SK-MEL-5 (cell line): ENCODE measurements at places on chromosomes 12 and 14. TPM values are rescaled to one million over a fixed set of nuclear protein-coding genes. Genes with fewer than 3 reads are reported as not detected.

Gene RD3L
- total RNA-seq: not detected in 2 replicates

Gene TEX52
- not detected in 2 replicates for total RNA-seq

Gene TC2N
- 5.4 and 5.9 TPM in 2 replicates for total RNA-seq

Gene PMCH
- not detected in 2 replicates for total RNA-seq

Gene MIPOL1
- total RNA-seq: 3.7 and 6.5 TPM in 2 replicates

Gene VRK1
- 37.1 and 45.6 TPM in 2 replicates for total RNA-seq

Gene PLEK2
- total RNA-seq: 0.55 and 0.69 TPM in 2 replicates

Gene RND1
- total RNA-seq: 0.11 and 0.13 TPM in 2 replicates

Gene TROAP
- 17.9 and 28.6 TPM in 2 replicates for total RNA-seq

Gene SMOC1
- total RNA-seq: 0.08 TPM in 1 of 2 replicates, not detected in the other

Gene LRP1-AS
- not detected in 2 replicates for total RNA-seq

Gene ABHD4
- 7.7 and 9.1 TPM in 2 replicates for total RNA-seq

Gene SLC2A14
- total RNA-seq: not detected in 2 replicates

Gene CAPZA3
- total RNA-seq: not detected in 2 replicates

Gene GPD1
- total RNA-seq: 0.27 and 1.4 TPM in 2 replicates

Gene LRRK2
- 23.6 and 24.7 TPM in 2 replicates for total RNA-seq

Gene PPFIA2
- total RNA-seq: not detected in 2 replicates

Gene CLEC4C
- total RNA-seq: not detected in 2 replicates

Gene STAC3
- total RNA-seq: not detected in 2 replicates

- DNase-seq: no peak
Observed at GRCh38 chr14:106287506-106287905, 761.1 kb downstream of the TMEM121 start.

DNA sequence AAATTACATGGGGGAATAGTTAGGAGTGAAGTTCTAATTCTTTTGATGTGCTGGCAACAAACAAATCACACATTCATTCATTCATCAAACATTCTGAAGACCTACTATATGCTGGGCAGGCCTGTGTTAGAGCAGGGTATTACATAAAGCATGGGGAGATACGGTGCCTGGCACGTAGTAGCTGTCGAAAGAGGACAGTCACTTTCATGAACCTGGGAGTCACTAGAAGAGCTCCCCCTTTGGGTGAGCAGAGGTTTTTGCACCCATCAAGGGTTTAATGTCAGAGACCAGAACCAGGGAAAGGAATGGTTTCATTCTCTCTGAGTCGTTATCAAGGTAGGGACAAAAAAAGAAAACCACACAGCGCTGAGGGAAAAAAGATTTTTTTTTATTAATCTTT lies 10.0 kb downstream of the LHX5 start:
- peak; percentile 71 for DNase-seq

GRCh38 chr14:103103461-103104388 lies 9.2 kb downstream of the EXOC3L4 start:
- DNase-seq: peak; percentile 36

DNA sequence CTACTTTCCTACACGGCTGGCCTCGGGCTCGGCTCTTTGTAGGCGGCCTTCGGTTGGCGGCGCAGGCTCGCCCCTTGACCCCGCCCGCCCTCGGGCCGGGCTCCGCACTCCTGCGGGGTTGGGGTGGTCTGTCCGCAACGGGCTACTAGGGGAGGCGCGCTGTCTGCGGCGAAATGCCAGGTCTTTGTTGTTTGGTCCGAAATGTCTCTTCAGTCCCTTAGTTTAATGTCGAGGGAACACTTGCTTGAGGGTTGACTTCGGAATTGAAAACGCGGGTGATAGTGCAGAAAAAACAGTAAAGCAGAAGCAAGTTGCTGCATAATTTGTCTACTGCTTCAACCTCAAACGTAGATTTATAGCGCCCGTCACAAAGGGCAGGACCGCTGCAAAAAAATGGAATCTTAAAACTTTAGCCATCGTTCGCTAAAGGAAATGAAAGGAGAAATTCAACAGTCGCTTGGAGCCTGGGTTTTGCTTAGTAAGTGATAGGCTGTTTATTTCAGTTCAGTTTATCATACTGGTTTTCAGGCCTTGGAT lies 390 bp downstream of the JKAMP start:
- peak; percentile 34 for DNase-seq

- DNase-seq: peak; percentile 52
Observed at GRCh38 chr12:2439332-2440100, 355.3 kb upstream of the FKBP4 start.

DNA sequence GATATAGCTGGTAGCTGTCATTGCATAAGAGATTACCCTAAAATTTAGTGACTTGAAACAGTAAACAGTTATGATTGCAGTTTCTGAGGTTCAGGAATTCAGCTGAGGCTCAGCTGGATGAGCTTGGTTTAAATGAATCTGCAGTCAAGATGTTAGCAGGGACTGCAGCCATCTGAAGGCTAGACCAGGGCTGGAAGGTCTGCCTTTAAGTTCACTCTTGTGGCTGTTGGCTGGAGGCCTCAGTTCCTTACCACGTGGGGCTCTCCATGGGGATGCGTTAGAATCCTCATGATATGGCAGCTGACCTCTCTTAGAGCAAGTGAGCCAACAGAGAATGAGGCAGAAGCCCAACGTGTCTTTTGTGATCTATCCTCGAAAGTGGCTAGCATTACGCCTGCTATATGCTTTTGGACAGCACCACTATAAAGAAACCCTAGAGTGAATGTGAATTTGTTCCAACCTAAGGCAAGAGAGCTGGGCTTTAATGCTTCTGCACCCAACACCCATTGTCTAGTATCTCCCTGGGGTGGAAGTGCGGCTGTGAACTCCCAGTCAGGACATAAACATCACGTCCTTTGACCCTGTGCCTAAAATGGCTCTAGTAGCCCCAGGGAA lies 26.0 kb downstream of the HSPB8 start:
- peak; percentile 61 for DNase-seq

DNA sequence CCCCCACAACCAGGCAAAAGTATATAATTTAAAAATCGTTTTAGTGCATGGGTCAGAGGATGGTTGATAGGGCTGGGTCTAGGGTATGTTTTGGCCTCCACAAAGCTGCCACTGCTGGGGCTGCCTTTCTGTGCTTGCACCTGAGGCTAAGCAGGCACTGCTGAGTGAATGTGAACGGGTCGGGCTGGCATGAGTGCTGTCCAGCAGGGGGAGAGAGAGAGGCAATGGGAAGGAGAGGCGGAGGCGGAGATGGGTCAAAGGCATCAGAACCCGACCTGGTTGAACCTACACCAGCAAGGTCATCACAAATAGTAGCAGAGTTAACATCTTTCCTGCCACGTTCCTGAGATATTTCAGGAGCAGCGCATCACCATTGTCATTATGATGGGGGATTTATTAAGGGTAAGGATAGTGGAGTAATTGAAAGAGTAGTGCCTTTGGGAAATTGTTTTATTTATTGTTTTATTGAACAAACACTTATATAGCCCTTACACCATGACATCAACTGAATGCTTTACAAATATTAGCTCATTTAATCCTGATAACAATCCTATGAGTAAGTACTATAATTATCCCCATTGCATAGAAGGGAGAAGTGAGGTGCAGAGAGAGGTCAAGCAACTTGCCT lies 5.8 kb upstream of the NRXN3 start:
- DNase-seq: peak; percentile 60

- peak; percentile 13 for DNase-seq
Observed at GRCh38 chr12:56190695-56191155, 1.4 kb upstream of the SMARCC2 start.

DNA sequence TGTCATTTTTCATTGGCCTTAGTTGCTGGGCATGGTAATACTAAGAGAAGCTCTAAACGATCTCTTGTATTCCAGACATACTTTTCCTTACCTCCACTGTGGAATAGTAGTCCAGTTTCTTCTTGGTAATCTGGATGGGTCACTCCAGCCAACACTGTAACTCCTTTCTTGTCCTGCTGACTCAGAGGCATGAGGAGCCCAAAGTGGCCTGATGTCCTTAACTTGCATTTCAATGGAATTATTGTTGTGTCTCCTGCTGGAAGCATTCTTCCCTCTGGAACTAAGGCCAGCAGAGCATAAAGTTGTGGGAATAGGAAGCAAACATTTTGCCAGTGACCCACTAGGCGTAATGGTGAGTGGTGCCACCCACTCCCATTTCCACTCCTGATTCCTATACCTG lies 33.1 kb downstream of the DAAM1 start:
- DNase-seq: peak; percentile 96

- peak; percentile 54 for DNase-seq
Observed at GRCh38 chr14:80587096-80587724, 354.3 kb downstream of the CEP128 start.

GRCh38 chr12:29158115-29158763 lies 9.2 kb downstream of the FAR2 start:
- DNase-seq: peak; percentile 54

- DNase-seq: no peak
Observed at GRCh38 chr12:115710104-115710564, 567.4 kb downstream of the MED13L start.

GRCh38 chr12:65634626-65635331 lies 189.5 kb upstream of the HMGA2 start:
- no peak for DNase-seq

DNA sequence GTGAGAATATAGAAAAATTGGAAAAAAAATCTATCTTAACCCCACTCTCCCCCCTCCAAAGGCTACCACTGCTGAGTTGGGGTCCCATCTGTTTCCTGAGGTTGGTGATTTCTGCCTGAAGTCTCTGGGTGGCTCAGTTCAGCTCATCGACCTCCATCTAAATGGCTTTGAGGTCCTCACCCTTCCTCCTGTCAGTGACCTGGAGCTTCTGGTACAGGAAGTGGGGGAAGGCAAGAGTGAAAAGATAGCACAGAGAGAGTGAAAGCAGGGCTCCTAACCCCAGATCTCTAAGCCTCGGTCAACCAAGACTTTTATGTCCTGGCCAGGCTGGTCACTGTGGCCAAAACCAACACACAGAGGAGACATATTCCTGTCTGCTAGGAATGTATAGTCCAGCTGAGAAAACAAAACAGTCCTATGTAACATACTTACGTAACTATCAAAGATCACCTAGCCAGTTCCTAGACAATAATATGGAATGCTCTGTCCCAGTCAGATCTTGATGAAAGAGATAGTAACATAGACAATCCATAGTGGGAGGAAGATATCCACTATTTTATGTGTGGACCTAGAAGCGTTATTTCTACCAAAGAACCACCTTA lies 12.3 kb upstream of the KRT73 start:
- DNase-seq: no peak

GRCh38 chr12:19125325-19125724 lies 4.2 kb upstream of the PLEKHA5 start:
- DNase-seq: no peak

DNA sequence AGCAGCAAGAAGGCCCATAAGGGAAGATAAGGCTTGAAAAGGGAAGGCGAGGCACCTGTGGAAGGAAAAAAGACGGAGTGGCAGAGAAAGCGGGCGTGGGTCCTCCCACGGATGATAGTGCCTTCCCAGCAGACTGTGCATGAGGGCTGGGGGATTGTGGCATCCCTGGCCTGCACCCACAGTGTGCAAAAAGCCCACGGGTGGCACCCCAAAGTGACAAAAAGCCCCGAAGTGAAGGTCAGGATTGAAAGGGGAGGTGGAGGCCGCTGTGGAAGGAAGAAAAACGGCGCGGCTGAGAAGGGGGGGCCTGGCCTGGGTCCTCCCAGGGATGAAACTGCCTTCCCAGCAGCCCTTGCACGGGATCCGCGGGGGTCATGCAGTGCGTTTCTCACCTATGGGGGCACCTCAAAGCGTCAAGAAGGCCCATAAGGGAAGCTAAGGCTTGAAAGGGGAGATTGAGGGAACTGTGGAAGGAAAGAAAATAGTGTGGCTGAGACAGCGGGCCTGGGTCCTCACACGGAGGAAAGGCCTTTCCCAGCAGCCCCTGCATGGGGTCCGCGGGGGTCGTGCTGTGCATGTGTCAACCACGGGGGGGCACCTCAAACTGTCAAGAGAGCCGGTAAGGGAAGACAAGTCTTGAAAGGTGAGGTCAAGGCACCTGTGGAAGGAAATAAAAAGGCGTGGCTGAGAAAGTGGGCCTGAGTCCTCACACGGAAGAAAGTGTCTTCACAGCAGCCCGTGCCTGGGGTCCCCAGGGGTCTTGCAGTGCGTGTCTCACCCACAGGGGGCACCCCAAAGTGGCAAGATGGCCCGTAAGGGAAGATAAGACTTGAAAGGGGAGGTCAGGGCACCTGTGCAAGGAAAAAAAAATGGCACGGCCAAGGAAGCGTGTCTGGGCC lies 274.1 kb downstream of the ALG10 start:
- DNase-seq: no peak

DNA sequence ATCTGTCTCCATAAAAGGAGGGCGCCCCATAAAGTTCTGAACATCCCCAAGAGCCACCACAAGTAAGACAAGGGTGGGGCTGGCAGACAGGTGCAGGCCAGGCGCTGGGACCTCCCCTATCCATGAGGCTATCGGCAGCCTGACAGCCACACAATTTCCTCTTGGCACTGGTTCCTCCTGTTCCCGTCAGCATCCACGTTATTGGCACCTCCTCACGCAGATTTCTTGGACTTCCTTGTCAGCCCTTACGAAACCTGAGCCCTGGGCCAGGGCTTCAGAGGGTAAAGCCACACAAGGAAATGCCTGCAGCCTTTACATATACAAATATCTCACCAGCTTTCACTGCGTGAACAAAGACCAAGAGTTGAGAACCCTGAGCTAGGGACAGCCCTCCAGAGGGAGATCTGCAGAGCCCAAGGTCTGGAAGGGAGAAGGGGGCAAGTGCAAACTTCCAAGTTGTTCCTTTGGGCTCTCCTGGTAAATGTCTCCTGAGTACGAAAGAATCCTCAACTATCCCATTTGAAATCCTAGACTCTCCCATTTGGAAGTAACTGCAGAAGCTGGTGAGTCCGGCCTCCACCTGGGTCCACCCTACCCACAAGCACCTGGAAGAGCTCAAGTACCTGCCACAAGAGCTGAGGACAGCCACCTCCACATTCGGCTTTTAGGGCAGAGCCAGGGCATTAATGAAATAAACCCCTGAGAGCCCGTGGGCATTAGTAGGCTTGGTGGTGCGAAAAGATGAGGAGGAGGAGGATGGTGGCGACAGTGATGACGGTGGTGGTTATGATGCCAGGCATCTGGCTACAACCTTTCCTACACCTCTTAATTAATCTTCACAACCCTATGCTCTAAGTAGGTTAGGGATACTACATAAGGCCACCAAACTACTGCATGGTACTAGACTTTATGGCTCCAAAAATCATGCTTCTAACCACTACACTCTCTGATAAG lies 5.5 kb upstream of the TC2N start:
- no peak for DNase-seq

- peak; percentile 94 for DNase-seq
Observed at GRCh38 chr14:47365233-47365632, 310.2 kb downstream of the MDGA2 start.

- DNase-seq: peak; percentile 31
Observed at GRCh38 chr12:51926718-51927117, 19.4 kb downstream of the ACVRL1 start.

GRCh38 chr14:96581026-96581425 lies 78.8 kb downstream of the PAPOLA start:
- no peak for DNase-seq

- DNase-seq: peak; percentile 32
Observed at GRCh38 chr14:100906420-100906819, 2.9 kb upstream of the RTL1 start.

GRCh38 chr12:39626033-39626814 lies 6.6 kb upstream of the ABCD2 start:
- DNase-seq: no peak
